GM06990 (cell line): ENCODE measurements at places on chromosomes 16 and 17.

- no peak for DNase-seq
Observed at GRCh38 chr16:5551909-5552308, 454.3 kb upstream of the EEF2KMT start.

DNA sequence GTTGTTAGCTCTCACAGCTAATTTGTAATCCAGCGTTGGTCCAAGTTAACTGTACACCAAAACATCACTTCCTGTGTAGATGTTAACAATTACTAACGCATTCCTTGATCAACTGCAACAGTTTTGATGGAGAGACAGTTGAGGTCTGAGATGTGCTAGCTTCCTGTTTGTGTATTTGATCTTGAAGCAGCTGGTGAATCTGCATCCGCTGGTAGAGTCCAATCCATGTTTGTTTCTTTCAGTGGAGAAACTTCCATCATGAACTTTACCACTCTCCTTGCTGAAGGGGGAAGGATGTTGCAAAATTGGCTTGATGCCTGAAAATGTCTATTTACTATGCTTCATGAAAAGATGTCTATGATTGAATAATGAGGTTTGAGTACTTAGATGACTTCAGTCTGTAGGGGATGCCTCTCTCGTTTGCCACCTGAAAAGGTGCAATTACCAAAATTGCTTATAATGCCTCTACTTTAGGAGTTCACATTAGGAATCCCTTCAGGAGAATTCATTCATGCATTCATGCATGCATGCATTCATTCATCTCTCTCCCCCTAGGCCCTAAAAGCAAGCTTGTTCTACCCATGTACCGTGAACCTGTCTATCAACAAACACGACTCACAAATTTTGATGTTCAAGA, 39.6 kb upstream of the ZKSCAN2 start:
- no peak for DNase-seq

DNA sequence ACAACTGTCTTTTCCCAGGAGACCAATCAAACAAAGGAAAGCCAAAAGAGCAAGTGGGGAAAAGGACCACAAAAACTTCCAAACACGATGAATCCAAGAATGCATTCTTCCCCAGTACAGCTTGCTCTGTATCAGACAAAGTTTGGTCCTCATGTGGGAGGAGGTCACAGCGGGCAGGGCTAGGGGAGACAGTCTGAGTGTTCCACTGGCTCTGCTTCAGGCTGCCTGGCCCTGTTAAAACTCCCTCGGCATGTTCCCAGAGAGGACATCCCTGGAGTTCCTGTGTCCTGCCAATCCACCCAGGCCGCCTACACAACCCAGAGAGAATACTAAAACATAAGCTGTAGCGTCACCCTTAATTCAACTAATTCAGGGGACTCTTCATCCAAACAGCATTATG, 415.1 kb upstream of the DYNLRB2 start:
- no peak for DNase-seq

DNA sequence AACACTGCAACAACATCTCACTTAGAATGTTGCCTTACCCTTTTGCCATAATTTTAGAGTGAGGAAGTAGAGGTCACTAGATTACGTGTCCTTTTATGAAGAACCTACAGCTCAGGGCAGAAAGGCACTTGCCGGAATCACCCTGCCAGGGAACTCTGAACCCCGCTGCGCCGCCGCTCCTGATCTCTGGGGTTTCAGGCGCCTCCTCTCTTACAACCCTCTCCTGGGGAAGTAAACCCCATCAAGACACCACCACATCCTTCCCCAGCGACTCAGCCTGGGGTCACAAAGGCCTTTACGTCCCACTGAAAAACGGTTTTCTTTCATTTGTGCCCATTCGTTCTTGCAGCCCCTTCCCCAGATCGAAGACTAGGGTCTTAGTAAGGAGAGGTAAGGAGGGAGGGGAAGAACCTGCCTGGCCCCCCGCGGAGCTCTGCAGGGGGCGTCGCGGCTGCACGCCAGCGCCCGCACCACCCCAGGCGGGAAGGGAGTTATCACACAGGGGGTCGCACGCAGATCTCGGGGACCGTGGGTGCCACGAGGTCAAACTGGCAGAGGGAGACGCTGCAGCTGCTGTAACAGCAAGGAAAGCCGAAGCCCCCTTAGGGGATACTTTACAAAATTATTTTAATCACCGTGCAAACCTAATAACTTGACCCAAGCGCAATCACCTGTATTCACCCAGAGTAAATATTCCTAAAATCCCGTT, 1.0 kb upstream of the HLF start:
- no peak for DNase-seq

- no peak for DNase-seq
Observed at GRCh38 chr17:8593276-8593675, 37.2 kb downstream of the MYH10 start.

DNA sequence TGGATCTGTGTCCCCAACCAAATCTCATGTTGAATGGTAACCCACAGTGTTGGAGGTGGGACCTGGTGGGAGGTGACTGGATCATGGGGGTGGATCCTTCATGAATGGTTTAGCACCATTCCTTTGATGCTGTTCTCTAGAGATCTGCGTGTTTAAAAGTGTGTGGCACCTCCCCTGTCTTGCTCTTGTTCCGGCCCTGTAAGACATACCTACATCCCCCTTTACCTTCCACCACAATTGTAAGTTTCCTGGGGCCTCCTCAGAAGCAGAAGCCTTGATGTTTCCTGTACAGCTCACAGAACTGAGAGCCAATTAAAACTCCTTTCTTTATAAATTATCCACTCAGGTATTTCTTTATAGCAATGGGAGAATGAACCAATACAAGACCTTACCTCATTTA, 257.7 kb downstream of the XYLT1 start:
- DNase-seq: no peak

GRCh38 chr16:77059446-77059845, 131.5 kb upstream of the MON1B start:
- no peak for DNase-seq

- no peak for DNase-seq
Observed at GRCh38 chr17:1272701-1273100, 2.5 kb downstream of the BHLHA9 start.

DNA sequence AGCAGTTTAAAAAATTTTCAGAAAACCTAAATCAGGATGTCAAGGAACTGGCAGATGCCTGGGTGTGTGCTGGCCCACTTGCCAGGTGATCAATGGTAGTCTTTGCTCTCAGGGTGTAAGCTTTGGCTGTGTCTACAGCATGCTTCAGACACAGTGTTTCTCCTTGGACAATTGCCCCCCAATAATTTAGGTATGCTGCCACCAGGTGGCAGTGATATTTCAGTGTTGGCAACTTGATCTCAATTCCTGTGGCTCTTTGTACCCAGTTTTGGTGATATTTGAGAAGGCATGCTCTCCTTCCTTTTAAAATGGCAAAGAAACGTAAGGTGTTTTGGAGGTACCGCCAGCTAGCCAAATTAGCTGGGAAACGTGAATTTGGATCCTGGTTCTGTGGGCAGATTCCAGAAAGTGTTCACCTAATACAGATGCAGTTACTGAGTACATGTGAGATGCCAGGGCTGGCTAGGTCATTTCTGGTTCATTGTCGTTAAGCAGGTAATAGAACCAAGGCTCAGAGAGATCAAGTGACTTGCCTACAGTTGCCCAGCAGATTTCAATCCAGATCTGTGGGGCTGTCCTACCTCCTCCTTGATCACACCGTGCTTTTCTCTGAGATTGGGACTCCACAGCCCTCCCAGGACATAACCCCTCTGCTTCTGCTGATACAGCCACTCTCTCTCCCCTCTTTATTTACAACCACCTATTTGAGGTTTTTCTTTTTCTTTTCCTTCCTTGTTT, 155.6 kb upstream of the PLCG2 start:
- DNase-seq: no peak

DNA sequence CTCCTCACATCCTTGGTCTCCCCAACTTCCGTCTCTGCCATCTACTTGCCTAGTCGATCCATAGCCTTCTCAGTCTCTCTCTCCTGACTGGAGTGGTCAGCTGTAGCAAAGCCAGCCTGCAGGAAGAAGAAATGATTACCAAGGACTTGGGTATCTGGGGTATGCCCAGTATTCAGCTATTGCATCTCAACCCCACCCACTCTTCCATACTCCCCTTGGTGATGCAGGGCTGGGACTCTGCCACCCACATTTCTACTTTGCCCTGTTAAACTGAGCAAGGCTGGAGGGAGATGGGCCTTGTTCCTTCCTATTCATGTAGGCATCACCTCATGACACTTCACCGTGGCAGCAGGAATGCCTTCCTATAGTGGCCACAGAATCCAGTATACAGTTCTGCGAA, 2.3 kb downstream of the COPRS start:
- DNase-seq: no peak

GRCh38 chr16:14392960-14393359, 237.1 kb downstream of the PARN start:
- no peak for DNase-seq

GRCh38 chr17:59558039-59558438, 7.4 kb upstream of the DHX40 start:
- no peak for DNase-seq

DNA sequence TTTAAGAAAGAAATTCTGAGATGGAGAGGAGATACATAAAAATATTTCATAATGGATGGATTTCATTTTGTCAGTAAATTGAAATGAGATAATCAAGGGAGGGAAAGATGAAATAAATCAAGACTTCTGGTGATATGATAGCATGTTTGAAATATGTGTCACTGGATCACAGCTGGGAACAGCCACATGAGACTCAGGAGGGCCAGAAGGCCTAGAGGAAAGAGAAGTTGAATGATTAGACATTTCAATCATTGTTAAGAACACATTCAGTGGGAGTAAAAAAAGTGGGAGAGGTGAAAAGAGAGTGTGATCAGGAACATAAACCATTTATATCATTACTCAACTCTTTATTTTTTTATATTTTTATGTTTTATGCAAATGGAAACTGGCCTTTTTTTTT, 933.4 kb downstream of the KCNJ2 start:
- no peak for DNase-seq

DNA sequence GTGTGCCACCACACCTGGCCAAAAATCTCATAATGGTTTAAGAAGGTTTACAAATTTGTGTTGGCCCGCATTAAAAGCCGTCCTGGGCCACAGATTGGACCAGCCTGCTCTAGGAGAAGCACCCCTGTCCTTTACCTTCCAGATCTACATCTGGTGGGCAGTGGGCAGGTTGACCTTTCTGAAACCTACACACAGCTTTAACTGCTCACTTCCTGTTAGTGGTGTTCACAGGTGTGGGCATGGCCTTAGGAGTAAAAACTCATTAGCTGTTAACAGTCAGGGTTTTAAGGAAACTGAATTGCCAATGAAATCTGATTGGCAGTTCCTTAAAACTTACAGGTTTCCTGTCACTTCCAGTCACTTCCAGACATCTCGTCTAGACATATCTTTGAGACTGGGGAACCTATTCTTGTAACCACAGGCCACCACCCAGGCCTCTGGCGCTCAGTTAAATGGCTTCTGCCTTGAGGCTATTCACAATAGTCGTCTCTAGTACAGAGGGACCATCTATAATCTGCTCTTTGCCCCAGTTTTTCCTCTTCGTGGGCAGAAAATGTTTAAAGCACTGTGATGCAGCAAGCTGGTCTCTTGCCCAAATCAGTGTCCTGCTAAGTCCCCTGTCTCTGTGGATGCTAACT, 29.3 kb downstream of the GNGT2 start:
- no peak for DNase-seq

- peak; percentile 93 for DNase-seq
Observed at GRCh38 chr16:74666425-74667254, at the start of gene RFWD3. Gene RFWD3 (minus strand): TSS chr16:74666877. CDS start chr16:74661449, 5,428 bp downstream.

DNA sequence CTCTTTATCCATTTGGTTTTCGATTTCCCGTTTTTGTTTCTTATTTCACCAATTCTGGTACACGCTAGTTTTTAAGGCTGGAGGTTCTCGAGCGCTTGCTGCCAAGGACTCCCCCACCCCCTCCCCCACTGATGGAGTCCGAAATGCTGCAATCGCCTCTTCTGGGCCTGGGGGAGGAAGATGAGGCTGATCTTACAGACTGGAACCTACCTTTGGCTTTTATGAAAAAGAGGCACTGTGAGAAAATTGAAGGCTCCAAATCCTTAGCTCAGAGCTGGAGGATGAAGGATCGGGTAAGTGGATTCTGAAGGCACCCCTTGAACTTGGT, 825 bp downstream of the RPTOR start:
- no peak for DNase-seq

- no peak for DNase-seq
Observed at GRCh38 chr17:65933290-65933689, 258.6 kb downstream of the CEP112 start.

- DNase-seq: no peak
Observed at GRCh38 chr17:81523402-81524038, 4.7 kb upstream of the FSCN2 start.

GRCh38 chr17:40451420-40451819, 8.2 kb downstream of the IGFBP4 start:
- no peak for DNase-seq

DNA sequence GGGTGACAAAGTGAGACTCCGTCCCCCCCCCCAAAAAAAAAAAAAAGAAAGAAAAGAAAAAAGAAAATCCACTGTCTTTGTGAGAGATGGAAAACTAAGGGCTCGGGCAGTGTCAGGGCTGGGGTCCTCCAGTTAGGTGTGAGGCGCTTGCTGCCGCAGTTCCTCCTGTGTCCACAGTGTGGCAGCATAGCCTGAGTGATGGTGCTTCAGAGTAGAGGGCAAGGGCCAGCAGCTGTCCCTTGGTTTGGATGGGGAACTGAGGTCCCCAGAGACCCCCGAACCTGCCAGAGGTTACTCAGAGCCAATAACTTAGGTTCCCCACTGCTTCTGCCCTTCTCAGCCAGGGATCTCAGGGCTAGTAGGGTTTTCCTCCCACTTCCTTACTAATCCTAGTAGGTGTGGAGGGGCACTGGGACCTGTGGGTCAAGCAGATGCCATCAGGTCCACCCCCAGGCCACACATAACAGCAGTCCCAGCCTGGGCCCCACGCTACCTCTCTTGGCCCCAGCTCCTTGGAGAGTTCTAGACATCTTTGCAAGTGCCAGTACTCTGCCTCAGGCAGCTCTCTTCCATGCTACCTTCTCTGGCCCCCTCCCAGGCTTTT, 7.9 kb upstream of the LLGL1 start:
- DNase-seq: no peak
